Stomach (tissue), 19 donors: ENCODE measurements at places on chromosomes 11 and 22. TPM values are rescaled to one million over a fixed set of nuclear protein-coding genes. Genes with fewer than 3 reads are reported as not detected.
A peak's percentile ranks its signal among the peaks of the same experiment; 100 is the strongest.

The DNAJB7 gene
- not detected for total RNA-seq

- no peak overlapping the region for H3K4me3 ChIP-seq
- no peaks in the 10 kb centered on the region for H3K36me3 ChIP-seq
- no peaks in the 10 kb centered on the region for H3K27me3 ChIP-seq
- peaks cover 28% of the 10 kb centered on the region for H3K4me1 ChIP-seq
These were observed 12.2 kb upstream of the RPS3 start for GRCh38 chr11:75386942-75387630.

GRCh38 chr11:111937461-111937769, 272 bp downstream of the DIXDC1 start:
- no peaks in the 10 kb centered on the region for H3K36me3 ChIP-seq
- H3K27me3 ChIP-seq, result no peaks in the 10 kb centered on the region
- peak overlapping the region; percentile 78 for H3K4me3 ChIP-seq
- no peak for DNase-seq
- H3K4me1 ChIP-seq, result peaks cover 29% of the 10 kb centered on the region

- H3K36me3 ChIP-seq, result no peaks in the 10 kb centered on the region
- H3K27me3 ChIP-seq, result no peaks in the 10 kb centered on the region
- H3K4me3 ChIP-seq, result no peak overlapping the region
- H3K4me1 ChIP-seq, result peaks cover 74% of the 10 kb centered on the region
- H3K27ac ChIP-seq, result no peak overlapping the region
- no peak for DNase-seq
These were observed 15.6 kb downstream of the PANX1 start for GRCh38 chr11:94144216-94144615.

GRCh38 chr22:21632237-21632895, at the start of gene CCDC116:
Gene CCDC116 (plus strand): TSS chr22:21632760. CDS start chr22:21633182, 422 bp downstream.
- no peak within 1 kb of the TSS for H3K27ac ChIP-seq
- H3K36me3 ChIP-seq, result peaks cover 12% of the 10 kb centered on the region
- H3K27me3 ChIP-seq, result no peaks in the 10 kb centered on the region
- peak; percentile 42 for DNase-seq
- no peak within 1 kb of the TSS for H3K4me3 ChIP-seq

- H3K4me3 ChIP-seq, result no peak overlapping the region
- DNase-seq, result no peak
- H3K4me1 ChIP-seq, result peaks cover 4% of the 10 kb centered on the region
- H3K27me3 ChIP-seq, result no peaks in the 10 kb centered on the region
These were observed 6.7 kb downstream of the GDPD5 start for GRCh38 chr11:75518771-75519653.

- no peaks in the 10 kb centered on the region for H3K4me1 ChIP-seq
- no peak overlapping the region for H3K4me3 ChIP-seq
- H3K27ac ChIP-seq, result no peak overlapping the region
- no peaks in the 10 kb centered on the region for H3K27me3 ChIP-seq
- H3K36me3 ChIP-seq, result no peaks in the 10 kb centered on the region
These were observed 9.8 kb upstream of the HBE1 start for GRCh38 chr11:5279471-5280090.

GRCh38 chr22:50218996-50219727, 18.4 kb downstream of the SELENOO start:
- peaks cover 96% of the 10 kb centered on the region for H3K36me3 ChIP-seq
- H3K4me1 ChIP-seq, result peaks cover 21% of the 10 kb centered on the region
- no peaks in the 10 kb centered on the region for H3K27me3 ChIP-seq
- H3K4me3 ChIP-seq, result no peak overlapping the region
- peak overlapping the region; percentile 18 for H3K27ac ChIP-seq

DNA sequence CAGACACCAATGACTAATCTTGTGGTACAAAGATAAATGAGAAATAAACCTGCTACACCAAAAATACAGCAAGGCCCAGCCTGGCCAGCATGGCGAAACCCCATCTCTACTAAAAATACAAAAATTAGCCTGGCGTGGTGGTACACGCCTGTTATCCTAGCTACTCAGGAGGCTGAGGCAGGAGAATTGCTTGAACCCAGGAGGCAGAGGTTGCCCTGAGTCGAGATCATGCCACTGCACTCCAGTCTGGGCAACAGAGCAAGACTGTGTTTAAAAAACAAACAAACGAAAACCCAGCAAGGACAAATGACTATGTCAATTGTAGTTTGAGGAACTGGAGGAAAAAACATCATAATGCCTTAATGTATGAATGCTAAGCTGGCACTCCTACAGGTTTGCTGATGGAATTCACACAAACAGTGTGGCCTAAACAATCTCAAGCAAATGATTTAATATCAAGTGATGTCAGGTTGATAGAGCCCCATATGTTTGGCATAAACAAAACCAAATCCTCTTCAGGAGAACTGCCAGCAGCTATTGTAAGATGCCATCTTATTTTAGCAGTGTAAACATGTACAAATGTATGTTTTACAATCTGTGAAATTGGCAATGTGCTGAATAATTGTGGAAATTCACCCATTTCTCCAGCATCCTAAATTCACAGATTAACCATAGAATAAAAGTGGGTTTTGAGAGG, 20.0 kb downstream of the MMP7 start:
- no peak for DNase-seq
- H3K4me3 ChIP-seq, result no peak overlapping the region
- H3K36me3 ChIP-seq, result no peaks in the 10 kb centered on the region

GRCh38 chr22:47060718-47061117, 298.3 kb downstream of the TBC1D22A start:
- no peaks in the 10 kb centered on the region for H3K4me1 ChIP-seq
- H3K27me3 ChIP-seq, result no peaks in the 10 kb centered on the region
- no peak overlapping the region for H3K27ac ChIP-seq
- no peak overlapping the region for H3K4me3 ChIP-seq
- H3K36me3 ChIP-seq, result no peaks in the 10 kb centered on the region
